ENCODE measurements at places on chromosomes 7 and 10. TPM values are rescaled to one million over a fixed set of nuclear protein-coding genes. Genes with fewer than 3 reads are reported as not detected.

The RSPH10B2 gene
- total RNA-seq, result 0.21 TPM

The LIPN gene
- not detected for total RNA-seq

DNA sequence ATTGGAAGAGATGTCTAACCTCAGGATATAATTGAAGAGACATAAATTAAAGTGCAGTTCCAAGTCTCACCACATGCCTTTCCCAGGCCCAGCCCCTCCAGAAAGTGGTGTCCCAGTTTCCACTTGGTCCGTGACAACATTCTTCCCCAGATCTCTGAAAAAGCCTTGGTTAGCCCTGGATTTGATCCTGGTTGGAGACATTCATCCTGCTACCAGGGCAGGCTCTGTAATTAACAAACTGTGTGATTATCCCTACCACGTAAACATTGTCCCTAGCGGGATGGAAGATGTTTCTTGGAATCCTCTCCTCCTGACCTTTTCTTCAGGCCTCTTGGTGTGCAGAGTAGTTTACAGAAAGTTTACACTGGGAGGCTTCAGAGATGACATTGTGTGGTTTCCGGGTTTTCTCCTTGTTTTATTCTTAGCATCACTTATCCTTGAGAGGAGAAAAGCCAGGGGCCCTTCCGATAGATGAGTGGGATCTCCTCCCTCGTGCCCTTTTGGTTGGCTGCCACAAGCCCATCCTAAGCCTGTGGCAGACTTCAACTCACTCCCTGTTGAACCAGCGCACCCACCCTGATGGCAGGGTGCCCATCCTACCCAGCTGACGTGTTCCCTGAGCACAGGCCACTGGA, 83.8 kb downstream of the COL13A1 start:
- peaks cover 13% of the 10 kb centered on the region for H3K4me1 ChIP-seq
- no peaks in the 10 kb centered on the region for H3K36me3 ChIP-seq

- H3K4me1 ChIP-seq, result no peaks in the 10 kb centered on the region
- no peak overlapping the region for H3K27ac ChIP-seq
- no peaks in the 10 kb centered on the region for H3K27me3 ChIP-seq
- H3K36me3 ChIP-seq, result peaks cover 10% of the 10 kb centered on the region
- DNase-seq, result peak; percentile 5
These were observed 34.7 kb downstream of the ACADSB start for GRCh38 chr10:123043409-123043925.

Measured in thyroid gland (tissue), 4 donors.